ENCODE measurements at places on chromosomes 7 and 10.

DNA sequence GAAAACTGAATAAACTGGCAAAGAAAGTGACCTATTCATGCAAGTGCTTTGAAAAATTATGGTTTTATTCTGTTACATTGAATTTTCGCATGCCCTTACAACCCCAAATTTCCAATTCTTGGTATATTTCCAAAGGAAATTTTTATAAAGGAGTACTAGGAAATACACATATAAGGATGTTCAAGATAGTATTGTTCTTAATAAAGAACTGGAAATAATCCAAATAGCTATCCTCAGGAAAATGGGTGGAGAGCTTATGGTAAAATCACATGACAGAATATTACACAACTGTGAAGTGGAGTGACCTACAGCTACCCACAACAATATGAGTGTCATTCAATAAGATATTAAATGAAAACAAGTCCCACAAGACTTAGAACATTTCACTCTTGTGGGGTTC lies 138.9 kb upstream of the BMPER start:
- no peak for DNase-seq

DNA sequence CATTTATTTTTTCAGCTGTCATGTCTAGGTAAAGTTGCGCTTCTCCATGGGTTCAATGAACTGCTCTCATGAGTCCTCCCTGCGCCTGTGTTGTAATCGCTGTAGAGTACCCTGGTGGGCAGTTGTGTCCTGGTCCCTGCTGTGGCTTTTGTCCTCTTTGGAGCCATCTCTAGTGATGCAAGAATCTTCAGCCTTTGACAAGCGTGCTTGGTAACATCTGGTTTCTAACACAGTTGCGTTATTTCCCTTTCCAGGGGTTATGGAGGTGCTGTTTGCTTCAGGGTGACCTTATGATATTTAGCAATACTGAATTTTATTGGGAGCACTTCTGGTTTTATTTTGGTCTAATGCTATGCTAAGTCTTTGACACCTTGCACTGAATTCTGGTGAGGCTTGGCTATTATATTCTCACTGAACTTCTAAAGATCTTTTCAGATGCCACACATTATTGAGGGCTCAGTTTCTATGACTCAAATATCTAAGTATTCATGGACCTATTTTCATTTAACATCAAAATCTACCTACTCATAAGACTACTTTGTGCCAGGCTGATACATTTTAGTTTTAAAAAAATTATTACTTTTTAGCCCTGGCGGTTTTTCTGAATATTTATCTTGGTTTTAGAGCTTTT lies 88.6 kb downstream of the FANK1 start:
- no peak for DNase-seq

DNA sequence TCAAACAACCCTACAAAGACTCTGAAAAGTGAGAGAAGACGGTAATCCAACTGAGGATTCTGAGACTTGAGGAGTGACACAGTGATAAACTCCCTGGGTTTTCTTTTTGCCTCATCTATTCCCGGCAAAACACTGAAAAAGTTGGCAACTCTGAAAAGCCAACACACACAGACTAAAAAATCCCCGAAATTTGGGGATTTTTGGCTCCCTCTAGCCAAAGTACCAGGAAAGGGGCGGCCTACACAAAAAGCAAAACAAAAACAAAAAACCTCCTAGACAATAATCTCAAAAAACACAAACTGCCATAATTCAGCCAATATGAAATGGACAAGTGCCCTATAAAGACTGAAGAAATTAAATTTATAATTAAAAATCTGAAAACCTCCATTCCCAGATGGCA lies 161.4 kb downstream of the ATE1 start:
- DNase-seq, result no peak

DNA sequence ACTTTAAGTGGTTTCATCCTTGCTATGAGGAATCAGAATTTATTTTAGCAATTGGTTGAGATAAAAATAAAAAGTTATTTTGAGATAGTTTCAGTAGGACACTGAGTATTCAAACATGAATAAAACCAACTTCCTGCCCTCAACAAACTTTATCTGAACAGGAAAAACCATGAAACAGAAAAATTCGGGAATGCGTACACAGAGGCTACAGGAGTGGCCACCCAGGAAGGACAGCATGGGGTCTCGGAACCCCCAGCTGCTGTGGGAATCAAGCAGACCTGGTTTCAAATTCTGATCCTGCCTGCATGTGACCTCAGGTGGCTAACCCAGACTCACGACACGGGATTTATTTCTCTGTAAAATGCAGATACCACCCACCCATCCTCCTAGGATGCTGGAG lies 49.0 kb upstream of the GRID1 start:
- no peak for DNase-seq

GRCh38 chr7:22647451-22648257 lies 79.3 kb upstream of the IL6 start:
- DNase-seq, result no peak

GRCh38 chr7:133029463-133029862 lies 52.4 kb downstream of the CHCHD3 start:
- no peak for DNase-seq

GRCh38 chr10:15704581-15704968 lies 15.1 kb downstream of the ITGA8 start:
- DNase-seq, result no peak

- DNase-seq, result no peak
These were observed 124.4 kb upstream of the KIF5B start for GRCh38 chr10:32180390-32181280.

- no peak for DNase-seq
These were observed 25.7 kb upstream of the FAM107B start for GRCh38 chr10:14800397-14800796.

GRCh38 chr10:25678220-25678619 lies 255.8 kb upstream of the MYO3A start:
- no peak for DNase-seq

DNA sequence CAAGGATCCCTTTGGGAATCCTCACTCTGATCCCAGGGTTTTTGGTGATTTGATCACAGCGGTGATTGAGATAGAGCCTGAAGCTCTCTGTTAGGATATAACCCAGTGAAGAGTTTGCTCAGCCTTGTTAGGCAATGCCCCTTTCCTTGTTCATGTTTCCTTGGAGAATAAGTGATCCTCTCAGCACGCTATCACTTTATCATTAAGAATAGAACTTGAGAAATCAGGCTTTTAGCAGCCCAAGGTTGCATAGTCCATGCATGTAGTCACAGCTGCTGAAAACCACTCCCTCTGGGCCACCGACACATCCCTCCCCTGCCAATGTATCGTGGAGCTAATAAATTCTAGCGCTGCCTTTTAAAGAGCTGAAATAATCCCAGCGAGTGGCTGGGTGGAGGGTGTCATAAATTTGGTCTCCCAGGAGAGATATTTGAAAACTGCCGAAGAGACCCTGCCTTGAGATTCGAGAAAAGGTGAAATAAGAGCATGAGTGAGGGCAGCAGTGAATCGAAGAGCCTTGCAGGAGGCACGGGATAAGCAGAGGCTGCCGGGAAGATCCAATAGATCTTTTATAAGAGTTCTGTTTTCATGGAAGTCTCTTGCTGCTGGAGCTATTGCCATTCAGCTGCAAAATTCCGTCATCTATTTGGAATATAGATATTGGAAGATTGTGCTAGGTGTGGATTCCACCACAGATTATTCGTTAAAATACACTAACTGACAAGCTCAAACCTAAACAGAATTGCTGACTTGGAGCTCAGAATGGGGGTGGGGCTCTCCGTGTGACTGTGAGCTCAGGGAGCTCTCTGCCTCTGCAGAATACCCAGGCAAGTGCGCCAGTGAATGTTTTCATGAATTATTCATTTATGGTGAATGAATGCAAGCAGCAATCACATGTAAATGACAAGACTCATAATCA lies 249.8 kb downstream of the TRIL start:
- peak; percentile 90 for DNase-seq

DNA sequence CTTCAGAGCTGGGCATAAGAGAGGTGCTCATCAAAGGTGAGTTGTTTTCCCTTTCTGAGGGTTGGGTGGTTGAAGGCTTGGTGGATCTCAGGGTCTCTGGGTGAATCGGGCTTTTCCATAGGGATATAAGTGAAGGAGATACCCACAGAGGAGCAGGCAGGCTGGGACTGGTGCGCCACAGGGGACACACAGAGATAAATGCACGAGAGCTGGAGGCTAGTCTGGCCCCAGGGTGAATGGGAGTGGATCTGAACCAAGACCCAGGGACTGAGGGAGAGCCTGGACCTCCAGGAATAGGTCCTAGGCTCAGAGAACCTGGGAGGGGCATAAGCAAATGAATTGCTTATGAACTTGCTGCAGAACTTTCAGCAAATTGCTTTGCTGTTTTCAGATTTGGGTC lies 61.5 kb downstream of the LRRC18 start:
- no peak for DNase-seq

- no peak for DNase-seq
These were observed 16.4 kb downstream of the FRMPD2 start for GRCh38 chr10:48258105-48258504.

Data from Ammon's horn (tissue), 1 donor.